ENCODE measurements at places on chromosomes 7 and 10.

- no peak for DNase-seq
Observed at GRCh38 chr7:110322796-110323195, 768.1 kb upstream of the LRRN3 start.

DNA sequence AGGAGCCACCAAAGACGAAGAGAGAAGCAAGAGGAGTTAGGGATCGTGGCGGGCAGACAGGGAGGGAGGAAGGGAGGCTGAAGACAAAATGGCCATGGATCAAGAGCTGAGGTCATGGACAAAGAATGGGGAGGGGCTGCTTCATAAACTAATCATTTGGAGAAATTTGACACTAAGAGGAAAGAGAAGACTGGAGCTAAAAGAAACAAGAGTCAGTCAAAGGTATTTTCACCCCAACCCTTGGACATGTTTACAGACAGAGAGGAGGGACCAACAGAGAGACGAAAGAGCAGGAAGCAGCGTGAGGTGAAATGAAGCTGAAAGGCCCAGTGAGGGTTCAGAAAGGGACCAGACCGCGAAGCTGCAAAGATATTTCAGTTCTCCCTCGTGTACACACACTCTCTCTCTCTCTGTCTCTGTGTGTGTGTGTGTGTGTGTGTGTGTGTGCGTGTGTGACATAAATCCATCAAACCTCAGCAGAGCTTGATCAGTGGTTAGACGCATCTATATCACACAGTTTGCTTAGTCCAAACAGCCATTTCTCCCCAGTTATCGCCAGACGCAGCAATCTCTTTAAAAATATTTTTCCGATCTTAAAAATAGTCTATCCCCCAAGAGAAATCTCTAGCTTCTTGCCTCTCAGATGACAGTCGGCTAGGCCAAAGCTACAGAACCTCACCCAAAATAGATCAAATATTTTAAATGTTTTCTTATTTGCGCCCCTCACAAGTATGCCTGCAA, 12.5 kb upstream of the CALD1 start:
- peak; percentile 11 for DNase-seq

DNA sequence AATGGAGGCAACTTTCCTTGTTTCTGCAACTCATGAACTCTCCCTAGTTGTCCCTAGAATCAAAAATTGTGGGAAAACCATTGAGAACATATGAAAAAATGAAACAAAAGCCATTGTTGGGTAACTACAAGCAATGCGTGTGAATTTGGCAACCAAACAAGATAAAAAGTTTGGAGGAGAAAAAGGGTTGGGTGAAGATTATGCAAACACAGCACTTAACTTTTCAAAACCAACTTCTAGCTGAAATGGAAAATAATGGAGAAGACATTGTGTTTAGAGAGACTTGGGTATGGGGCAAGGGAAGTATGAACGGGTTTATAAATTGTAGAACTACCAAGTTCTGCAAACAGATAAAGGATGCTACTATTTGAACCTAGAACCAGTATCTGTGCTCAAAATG, 89.0 kb upstream of the SVIL start:
- DNase-seq, result peak; percentile 72

DNA sequence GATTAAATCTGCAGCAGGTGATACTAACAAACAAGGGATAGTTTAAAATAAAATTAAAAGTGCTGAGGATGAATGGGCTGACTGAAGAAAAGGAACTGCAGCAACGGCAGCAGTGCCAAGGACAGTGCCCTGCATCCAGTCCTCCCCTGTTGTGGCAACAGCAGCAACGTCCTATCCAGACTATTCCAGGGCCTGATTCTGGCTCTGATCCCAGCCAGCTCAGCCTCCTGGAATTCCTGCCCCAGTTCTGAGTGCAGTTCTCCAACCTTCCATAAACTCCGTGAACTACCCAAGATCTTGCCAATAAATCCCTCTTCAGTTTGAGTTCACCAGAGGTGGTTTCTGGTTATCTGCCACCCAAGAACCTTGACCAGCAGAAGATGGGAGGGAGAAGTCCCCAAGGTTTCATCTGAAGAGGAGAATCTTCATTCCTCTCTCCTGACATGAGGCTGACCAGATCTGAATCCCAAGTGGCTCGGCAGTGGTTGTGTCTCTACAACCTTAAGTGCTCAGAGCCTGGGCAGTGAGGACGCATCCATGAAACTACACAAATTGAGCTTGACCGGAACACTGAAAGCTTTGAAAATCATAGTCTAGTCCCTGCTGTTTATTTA, 115.8 kb downstream of the SORBS1 start:
- DNase-seq, result peak; percentile 68

- DNase-seq, result no peak
Observed at GRCh38 chr7:39602351-39602750, 21.0 kb upstream of the RALA start.

- DNase-seq, result no peak
Observed at GRCh38 chr7:93060025-93060424, 57.8 kb downstream of the SAMD9 start.

DNA sequence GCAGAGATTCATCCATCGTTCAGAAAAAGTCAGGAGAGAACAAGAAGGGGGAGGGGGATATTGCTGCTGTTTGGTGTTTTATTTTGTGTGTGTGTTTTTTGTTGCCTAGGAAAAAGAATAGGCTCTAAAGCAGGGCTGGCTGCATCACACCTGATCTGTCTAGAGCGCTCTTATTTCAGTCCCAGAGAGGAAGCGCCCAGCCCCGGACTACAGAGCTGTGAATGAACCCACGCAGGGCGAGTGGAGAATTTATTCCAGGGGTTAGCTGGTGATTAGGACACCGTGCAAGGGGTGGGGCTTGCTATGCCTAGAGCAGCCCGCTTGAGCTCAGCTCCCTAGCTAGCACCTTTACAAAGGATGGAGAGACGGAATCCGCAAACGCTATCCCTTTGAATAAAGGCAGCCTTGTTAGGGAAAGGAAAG, 621 bp upstream of the FAM13C start:
- DNase-seq, result peak; percentile 7

DNA sequence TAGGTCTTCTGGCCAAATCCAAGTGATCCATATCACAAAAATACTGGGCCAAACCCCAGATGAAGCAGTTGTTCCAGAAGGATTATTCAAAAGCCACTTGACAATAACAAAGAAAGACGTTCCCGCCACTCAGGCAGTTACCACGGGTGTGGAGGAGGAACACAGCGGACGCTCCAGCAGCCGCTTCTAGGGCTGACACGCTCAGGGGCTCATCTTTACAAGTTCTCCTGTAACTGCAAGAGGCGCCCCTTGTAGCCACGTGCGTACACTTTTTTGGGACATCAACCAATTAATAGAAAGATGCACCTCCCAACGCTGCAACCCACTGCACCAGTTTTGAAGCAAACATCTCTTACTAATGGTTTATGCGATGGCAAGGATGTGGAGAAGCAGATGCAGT, 159.4 kb downstream of the GRID1 start:
- DNase-seq, result no peak

DNA sequence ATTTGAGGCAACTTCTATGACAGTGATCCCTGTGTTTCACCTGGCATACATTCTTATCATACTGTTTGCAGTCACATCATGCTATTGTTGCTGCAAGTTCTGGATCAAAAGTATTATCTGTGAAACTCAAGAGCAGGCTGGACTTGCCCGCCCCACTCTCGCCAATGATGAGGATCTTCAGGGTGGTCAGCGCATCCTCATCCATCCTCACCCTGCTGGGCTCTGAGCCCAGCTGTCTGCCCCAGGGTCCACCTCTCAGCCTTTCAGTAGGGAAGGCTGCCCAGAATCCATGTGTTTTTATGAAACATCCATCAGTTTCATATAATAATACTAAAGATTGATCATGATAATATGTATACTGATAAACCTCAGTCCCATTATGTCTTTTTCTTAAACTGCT, 55.4 kb upstream of the KIF5B start:
- DNase-seq, result no peak

DNA sequence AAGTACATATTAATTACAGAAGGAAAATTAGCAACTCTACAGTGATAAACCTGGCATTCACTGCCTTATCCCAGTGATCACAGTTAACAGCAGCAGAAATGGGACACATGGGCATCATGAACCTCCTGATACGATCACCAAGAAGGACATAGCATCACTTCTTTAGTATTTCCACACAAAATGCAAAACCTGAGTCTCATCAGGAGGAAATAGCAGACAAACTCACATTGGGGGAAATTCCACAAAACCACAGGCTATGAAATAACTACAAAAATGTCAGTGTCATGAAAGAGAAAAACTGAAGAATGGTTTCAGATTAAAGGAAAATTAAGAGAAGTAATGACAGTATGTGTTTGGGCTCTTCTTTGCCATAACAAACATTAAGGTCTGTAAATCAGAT, 12.0 kb upstream of the PURB start:
- DNase-seq, result no peak

Measured in fibroblast of gingiva (primary cell).